HFF-Myc (cell line): ENCODE measurements at places on chromosomes 12 and 14.

DNA sequence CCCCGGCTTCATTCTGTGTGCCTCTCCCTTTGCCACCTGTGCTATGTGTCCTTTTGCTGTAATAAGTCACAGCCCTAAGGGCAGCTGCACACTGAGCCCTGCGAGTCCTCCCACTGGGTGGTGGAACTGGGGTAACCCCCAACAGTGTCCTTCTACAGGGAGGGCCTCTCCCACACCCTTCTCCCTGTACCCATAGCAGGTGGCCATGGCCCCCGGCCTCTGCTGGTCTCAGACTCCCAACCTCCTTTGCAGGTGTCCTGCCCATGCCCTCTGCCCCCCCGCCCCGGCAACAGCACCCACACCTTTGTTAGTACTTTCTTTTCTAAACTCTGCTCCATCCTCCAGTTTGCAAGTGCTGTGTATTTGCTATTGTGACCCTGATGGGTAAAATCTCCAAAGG lies 171.8 kb downstream of the PIWIL1 start:
- DNase-seq: no peak

DNA sequence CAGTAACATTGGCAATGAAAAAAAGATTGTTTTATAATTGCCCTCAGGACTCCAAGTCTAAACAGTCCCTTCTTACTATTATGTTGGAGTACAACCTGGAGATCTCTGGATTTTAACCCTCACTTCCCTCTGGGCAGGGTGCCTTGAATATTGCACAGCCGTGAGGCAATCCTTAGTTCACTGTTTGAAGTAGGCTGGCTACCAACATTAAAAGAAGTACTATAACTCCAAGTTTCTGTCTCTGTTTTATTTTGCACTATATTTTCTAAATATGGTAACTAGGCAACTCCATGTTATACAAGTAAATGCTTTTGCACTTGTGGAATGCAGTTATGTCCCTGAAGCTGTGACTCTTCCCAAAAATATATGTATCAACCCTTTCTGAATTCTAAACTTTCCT lies 490.7 kb downstream of the EGLN3 start:
- no peak for DNase-seq

GRCh38 chr12:20376984-20377383 lies 8.6 kb downstream of the PDE3A start:
- DNase-seq: peak; percentile 25

GRCh38 chr12:26608706-26609105 lies 224.3 kb downstream of the ITPR2 start:
- no peak for DNase-seq

DNA sequence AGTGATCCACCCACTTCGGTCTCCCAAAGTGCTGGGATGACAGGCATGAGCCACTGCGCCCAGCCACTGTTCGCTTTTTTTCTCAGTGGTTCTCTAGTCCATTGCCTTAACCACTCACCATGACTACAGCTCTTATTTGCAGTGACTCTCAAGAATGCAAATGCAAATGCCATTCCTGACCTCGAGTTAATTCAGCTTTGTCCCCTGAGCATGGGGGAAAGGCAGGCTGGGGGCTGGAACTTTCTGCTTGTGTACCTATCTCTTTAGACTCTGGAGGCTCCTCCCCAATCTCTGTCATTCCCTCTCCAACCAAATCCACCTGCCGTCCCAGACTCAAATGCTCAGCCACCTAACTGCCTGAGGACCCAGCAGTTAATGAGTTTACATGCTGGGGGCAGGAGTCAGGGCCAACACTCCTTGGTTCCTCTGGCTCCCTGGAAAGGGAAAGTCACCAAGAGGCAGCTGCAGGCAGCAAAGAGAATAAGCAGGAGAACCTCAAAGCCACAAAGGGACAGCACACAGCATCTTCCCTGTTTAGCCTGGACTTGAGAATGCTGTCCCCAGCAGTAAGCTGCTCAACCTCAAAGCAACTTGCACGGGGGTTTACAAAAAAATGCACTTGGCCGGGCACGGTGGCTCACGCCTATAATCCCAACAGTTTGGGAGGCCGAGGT lies 5.3 kb upstream of the HNF1A start:
- DNase-seq: no peak

- DNase-seq: no peak
Measured at GRCh38 chr14:83006121-83006670, 1472.5 kb upstream of the SEL1L start.

GRCh38 chr12:22283508-22283907 lies 51.0 kb downstream of the ST8SIA1 start:
- DNase-seq: no peak

GRCh38 chr14:35385042-35385839 lies 19.3 kb downstream of the NFKBIA start:
- no peak for DNase-seq

GRCh38 chr12:122001466-122002209 lies 20.0 kb upstream of the BCL7A start:
- no peak for DNase-seq

GRCh38 chr12:57592551-57593165 lies 1.7 kb downstream of the PIP4K2C start:
- no peak for DNase-seq

- DNase-seq: no peak
Measured at GRCh38 chr12:20451761-20452160, 83.4 kb downstream of the PDE3A start.

DNA sequence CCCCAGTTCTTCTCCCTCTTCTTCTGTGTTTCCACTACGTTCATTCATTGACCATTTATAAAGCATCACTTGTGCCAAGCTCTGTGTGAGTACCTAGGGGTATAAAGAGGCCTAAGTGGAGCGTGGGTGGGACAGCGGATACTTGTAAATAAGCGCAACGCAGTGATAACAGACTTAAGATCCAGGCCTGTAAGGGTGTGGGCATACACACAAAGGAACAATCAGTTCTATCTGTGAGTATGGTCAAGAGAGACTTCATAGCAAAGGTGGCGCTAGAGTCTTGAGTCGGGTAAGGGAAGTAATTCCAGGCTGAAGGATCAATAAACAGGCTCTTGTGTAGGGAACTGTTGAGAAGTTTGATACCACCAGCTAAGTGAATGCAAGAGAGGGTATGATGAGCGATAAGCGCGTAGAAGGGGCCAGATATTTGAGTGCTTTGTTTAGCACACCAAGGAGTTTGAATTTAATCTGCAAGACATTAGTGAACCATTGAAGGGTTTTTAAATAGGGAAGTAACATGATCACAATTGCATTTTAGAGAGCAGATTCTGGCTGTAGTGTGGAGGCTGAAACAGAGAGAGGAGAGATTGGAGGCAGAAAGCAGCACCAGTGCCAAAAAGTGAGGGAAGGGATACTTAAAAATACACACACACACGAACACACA lies 1.0 kb upstream of the GXYLT1 start:
- DNase-seq: no peak

DNA sequence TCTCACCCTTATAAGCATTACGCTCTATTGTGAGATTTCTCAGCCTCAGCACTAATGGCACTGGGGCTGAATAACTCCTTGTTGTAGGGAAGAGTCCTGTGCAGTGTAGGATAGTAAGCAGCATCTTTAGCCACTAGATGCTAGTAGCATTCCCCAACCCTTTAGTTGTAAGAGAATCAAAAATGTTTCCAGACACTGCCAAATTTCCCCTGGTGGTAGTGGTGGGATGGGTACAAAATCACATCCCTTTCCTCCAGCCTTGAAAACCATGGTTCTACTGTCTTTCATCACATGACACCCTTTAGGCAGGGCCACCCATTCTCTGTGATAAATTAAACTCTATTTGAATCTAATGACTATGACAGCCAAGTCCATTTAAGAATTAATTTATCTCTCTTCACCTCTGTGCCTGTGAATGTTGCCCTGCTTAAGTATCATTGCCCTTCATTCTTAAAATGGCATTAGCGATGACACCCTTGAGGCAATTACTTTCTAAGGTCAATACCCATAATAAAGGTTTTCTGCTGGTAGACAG lies 199.4 kb downstream of the ANO4 start:
- DNase-seq: no peak

- no peak for DNase-seq
Measured at GRCh38 chr14:92473969-92474535, 39.5 kb upstream of the RIN3 start.

GRCh38 chr12:117472983-117473382 lies 111.6 kb upstream of the NOS1 start:
- no peak for DNase-seq

DNA sequence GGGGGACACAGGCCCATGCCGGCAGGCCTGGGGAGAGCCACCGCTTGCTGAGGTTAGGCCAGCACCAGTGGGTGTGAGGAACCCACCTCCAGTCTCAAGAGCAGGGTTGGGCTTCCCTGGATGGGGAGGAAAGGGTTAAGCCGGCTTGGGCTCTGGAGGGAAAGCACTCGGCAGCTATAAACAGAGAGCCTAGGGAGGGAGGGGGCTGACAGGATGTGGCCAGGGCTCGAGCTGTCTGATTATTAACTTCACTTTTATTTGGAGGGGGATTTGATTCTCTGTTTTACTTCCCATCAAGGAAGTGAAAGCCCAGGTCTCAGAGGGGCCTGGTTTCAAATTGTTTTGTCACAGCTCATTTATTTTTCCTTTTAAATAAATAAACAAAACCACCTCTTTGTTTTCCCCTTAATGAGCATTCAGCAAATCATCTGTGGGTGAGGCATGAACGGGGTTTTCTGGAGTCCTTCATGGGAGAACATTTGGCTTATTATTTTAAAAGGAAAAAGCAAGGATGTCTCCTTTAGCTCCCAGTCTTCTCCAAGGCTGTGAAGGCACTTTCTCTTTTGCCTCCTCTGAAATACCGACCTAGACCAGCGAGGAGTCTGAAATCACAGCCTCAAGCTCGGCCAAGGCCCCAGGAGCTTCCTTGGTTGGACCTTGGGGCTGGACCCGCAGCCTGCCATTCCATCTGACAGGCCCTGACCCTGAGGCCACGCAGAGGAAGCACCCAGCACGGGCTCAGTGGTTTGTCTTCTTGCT lies 21.9 kb upstream of the ZFP36L1 start:
- no peak for DNase-seq

GRCh38 chr12:13443498-13443897 lies 247.0 kb downstream of the EMP1 start:
- no peak for DNase-seq

- no peak for DNase-seq
Measured at GRCh38 chr14:21203470-21204166, 47.8 kb upstream of the OR5AU1 start.

- peak; percentile 86 for DNase-seq
Measured at GRCh38 chr14:92585981-92586937, 72.7 kb downstream of the RIN3 start.

GRCh38 chr12:104243971-104244370 lies 28.4 kb downstream of the TXNRD1 start:
- no peak for DNase-seq

- no peak for DNase-seq
Measured at GRCh38 chr12:67853204-67853603, 136.0 kb upstream of the IFNG-AS1 start.

- no peak for DNase-seq
Measured at GRCh38 chr14:76413106-76413961, 37.4 kb downstream of the ESRRB start.

GRCh38 chr14:64474041-64474440 lies 8.7 kb downstream of the AKAP5 start:
- DNase-seq: no peak

- no peak for DNase-seq
Measured at GRCh38 chr12:127822809-127823411, 444.1 kb upstream of the TMEM132C start.
